Hypothalamus (tissue), 51 donors: ENCODE measurements at places on chromosomes 7 and 10.

DNA sequence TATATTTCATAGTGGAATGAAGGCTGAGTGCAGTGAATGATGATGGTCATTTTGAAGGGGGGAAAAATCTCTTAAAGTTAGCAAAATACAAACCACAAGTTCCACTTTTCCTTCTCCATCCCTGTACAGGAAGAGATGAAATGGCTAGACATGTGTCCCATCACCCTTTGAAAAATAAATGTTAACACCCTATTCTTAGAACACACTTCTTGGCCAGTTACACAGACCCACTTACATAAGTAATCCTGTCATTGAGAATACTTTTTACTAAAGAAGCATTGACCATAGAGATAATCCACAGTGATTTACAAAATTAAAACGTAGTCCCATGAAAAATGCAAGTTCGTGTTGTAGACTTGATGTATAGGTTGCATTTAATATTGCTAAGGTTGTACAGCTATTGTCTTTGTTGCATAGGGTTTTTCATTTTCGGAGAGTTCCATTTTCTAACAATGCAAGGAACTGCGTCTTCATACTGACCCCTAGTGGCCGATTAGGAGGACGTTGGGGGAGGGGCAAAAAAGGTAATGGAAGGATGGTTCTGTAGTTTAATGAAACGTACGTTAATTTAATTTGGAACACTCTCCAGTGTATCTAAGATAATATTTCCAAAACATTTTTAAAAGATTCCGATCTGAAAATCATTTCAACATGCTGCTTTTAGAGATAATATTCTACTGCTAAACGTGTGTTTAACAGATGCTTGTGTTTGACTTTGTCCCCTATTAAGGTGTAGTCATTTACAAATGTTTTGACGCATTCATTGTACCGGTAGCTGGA lies 60.9 kb downstream of the ARMC3 start:
- peak; percentile 28 for DNase-seq

DNA sequence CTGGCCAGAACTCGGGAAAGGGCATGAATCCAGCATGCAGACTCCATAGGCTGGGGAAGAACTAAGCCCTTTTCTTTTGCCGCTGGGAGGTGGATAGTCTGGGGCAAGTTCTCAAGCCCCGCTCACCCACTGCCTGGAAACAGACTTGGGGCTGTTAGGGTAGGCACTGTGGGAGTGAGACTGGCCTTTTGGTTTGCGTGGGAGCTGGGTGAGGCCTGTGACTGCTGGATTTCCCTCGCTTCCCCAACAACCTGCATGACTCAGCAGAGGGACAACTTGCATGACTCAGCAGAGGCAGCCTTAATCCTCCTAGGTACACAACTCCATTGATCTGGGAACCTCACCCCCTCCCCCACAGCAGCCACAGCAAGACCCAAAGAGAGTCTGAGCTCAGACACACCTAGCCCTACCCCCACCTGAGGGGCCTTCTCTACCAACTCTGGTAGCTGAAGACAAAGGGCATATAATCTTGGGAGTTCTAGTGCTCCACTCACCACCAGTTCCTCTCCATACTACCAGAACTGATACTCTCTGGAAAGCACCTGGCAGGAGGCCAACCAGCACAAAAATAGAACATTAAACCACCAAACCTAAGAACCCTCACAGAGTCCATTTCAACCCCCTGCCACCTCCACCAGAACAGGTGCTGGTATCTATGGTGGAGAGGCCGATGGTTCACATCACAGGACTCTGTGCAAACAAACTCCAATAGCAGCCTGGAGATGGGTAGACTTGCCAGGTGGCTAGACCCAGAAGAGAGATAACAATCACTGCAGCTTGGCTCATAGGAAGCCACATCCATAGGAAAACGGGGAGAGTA lies 81.4 kb upstream of the LAMB4 start:
- no peak for DNase-seq

DNA sequence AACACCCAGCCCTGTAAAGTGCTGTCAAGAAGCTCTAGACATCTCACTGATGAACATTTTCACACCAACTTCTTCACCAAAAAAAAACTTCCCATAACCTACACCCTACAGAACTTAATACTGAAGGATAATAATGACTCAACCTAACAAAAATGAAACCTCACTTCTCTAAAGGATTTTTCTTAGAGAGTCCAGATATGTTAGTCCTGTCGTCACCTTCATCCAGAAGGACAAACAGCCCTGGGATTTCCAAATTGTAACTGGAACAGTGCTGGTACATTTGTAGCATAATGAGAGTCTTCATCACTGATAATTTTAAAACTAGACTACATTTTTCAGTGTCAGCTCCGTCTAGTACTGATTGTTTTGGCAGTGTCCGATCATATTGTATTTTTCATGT lies 528.6 kb upstream of the CELF2 start:
- DNase-seq: no peak

- DNase-seq: no peak
Observed at GRCh38 chr10:113047605-113047962, 97.5 kb downstream of the TCF7L2 start.

- no peak for DNase-seq
Observed at GRCh38 chr7:22433710-22434460, 66.1 kb downstream of the STEAP1B start.

DNA sequence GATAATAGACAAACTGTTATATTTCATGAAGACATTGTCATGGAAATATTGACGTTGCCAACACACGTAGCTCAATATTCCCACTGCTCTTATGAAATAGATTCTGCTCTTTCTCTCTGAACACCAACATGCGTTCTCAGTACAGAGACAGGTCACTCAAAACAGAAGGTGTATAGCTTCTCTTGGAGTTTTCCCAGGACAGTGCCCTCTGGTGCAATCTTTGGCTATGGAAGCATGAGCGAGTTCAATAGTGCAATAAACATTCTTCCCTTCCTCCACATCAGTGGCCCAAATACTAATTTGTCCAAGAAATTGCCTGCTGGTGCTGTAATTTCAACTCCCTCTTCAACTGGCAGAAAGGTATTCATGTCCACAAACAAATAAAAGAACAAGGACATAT lies 145.3 kb downstream of the MAGI2 start:
- DNase-seq: no peak

- no peak for DNase-seq
Observed at GRCh38 chr10:104622598-104623209, 18.4 kb upstream of the SORCS3 start.

DNA sequence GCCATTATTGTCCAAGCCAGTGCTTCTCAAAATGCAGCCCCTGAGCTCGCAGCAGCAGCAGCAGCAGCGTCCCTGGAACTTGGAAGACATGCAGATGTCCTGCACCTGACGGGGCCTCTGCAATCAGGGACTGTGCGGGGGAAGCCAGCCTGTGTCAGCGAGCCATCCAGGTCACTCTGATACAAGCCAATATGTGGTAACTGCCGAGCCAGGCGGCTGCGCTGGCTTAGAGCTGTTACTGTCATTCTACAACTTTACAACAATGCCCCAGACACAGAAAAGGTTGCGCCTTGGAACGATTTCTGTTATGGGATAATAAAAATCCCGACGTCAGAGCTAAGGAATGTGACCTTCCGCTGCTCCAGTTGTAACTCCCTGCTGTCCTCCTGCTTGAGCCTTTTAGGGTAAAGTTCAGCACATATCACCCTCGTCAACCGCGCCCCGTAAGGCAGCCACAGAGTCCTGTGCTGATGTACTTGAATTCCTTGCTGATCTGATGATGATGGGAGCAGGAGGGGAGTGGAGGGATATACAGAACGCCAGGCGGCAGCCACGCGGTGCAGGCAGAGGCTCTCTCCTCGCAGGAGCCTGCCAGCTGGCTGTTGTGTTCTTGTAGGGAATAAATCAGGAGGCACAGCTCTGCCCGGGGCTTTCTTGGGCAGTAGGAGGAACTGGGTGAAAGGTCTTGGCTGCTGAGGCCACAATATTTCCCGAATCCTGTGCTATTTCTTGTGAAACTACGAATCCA lies 20.0 kb upstream of the CRYGN start:
- DNase-seq: peak; percentile 18

DNA sequence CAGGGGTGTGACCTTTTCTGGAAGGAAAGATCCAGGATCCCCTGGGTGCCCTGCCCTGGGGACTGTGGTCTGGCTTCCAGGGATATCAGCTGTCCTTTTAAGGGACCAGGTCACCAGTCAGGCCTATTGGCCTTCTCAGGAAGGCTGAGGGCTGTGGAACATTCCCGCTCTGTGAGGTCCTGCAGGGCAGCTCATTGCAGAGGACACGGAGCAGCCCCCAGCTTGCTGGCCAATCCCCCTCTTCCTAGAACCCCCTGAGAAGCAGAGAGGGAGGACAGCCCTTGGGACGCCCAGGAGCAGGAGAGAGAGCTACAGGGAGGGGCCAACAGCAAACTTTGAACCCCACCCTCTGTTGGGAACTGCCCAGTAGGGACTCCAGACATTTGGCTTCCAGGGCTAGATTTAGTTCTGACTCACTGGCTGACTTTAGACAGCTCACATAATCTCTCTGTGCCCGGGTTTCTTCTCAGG lies 67.9 kb upstream of the COL13A1 start:
- DNase-seq: no peak

GRCh38 chr7:2873146-2873545 lies 29.0 kb upstream of the GNA12 start:
- DNase-seq: no peak

DNA sequence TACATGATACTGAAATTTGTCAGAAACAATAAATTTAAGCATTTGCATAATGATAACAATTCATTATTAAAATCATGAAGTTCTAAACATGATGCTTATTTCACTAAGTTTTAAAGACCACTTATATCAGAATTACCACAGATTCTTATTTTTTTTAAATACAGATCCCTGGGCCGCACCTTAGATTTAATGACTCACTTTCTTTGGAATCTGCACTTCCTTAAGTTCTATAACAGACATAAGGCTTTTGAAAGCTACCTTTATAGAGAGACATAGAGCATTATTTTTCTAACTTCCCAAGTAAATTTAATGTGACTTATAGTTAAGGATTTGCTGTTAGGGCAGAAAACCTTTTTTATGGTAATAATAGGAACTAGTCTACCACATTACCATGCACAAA lies 214.9 kb downstream of the IPMK start:
- DNase-seq: no peak

- no peak for DNase-seq
Observed at GRCh38 chr10:77510294-77510693, 127.3 kb downstream of the KCNMA1 start.

DNA sequence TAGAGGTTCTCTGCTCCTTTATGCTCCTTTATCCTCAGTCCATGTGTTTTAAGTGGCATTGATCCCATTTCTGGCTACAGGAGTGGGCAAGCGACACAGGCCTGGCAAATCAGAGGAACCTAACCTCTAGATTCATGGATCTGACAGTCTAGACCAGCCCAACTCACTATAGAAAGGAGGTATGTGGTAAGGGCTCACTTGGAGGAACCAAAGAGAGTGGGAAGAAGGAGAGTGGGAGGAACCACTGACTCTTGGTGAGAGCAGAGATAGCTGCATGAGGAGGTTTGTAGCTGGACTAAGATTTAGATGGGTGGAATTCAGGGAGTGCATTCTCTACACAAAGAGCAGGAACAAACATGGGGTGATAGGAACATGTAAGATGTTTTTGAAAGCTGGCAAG lies 11.6 kb upstream of the FRAT1 start:
- no peak for DNase-seq

- no peak for DNase-seq
Observed at GRCh38 chr7:46071601-46072000, 150.5 kb upstream of the IGFBP3 start.

DNA sequence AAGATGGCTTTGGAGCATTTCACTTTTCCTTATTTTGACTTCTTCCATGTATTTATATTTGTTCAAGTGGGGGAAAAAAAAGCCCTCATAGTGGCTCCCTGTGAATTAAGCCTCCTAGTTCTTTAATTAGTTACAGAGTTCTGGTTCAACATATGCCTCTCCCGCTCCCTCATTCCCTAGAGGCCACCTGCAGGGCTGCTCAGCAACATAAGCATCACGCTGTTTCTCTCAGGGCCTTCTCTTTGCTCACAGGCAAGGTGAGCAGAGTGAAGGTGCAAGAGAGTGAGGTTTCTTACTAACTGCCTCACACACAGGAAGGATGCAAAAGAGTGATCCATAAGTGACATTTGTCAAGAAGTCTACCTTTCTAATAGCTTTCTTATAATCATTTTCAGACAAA lies 196.7 kb downstream of the SEMA3E start:
- DNase-seq: no peak

DNA sequence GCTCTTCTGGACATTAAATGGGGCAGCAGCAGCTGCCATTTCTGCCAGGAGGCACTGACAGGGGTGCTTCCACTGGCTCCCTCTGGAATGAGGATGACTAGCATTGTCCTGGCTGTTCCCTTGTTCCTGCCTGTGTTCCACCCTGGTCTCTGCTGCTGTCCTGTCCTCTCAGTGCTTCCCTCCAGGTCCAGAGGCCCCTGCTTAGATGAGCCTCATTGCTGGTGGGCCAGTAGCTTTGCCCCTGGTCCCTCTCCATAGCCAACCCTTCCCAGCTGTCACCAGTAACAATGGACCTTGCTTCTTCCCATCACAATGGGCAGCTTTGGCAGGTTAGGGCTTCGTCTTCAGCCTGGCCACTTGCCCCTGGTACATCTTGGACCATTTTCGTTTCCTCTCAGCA lies 561.1 kb downstream of the TCERG1L start:
- no peak for DNase-seq
